ENCODE measurements at places on chromosomes 1 and 21.
A peak's percentile ranks its signal among the peaks of the same experiment; 100 is the strongest.

- peak overlapping the region; percentile 93 for H3K27ac ChIP-seq
- H3K4me3 ChIP-seq, result peak overlapping the region; percentile 90
- H3K27me3 ChIP-seq, result no peaks in the 10 kb centered on the region
- H3K36me3 ChIP-seq, result no peaks in the 10 kb centered on the region
- peak; percentile 35 for DNase-seq
These were observed 719 bp downstream of the EYA3 start for GRCh38 chr1:28087614-28088167.

DNA sequence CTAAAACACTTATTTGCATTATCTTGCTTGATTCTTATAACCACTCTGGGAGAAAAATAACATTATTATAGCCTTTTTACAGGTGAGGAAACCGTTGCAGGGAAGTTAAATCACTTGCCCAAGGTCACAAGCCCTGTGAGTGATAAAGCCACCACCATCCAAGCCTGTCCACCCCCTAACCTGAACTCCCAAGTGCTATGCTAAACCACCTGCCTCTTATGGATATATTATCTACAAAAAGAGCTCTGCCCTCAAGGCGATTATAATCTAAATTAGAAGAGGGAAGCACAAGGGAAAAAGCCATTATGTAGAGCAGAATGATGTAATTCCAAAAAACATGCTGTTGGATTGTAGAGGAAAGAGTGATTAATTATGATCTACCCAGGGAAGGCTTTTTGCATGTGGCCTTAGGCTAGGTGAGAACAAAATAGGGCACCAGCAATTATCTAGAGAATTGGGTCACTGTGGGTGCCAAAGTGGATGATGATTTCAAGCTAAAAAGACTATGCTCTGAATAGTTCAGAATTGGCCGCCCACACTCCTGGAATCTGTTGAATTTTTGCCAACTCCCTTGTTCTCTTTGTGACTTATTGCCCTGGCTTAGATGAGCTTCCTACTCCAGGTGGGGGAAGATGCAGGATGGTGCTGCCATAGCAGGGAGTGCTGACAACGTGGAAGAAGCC lies 205.3 kb downstream of the FGGY start:
- no peak overlapping the region for H3K4me3 ChIP-seq
- no peak overlapping the region for H3K27ac ChIP-seq
- no peak for DNase-seq
- H3K4me1 ChIP-seq, result no peaks in the 10 kb centered on the region

GRCh38 chr1:225866061-225866837 lies 15.9 kb downstream of the TMEM63A start:
- H3K4me3 ChIP-seq, result no peak overlapping the region
- no peaks in the 10 kb centered on the region for H3K27me3 ChIP-seq
- H3K27ac ChIP-seq, result peak overlapping the region; percentile 76
- H3K4me1 ChIP-seq, result peaks cover 23% of the 10 kb centered on the region
- H3K36me3 ChIP-seq, result peaks cover 91% of the 10 kb centered on the region
- no peak for DNase-seq

DNA sequence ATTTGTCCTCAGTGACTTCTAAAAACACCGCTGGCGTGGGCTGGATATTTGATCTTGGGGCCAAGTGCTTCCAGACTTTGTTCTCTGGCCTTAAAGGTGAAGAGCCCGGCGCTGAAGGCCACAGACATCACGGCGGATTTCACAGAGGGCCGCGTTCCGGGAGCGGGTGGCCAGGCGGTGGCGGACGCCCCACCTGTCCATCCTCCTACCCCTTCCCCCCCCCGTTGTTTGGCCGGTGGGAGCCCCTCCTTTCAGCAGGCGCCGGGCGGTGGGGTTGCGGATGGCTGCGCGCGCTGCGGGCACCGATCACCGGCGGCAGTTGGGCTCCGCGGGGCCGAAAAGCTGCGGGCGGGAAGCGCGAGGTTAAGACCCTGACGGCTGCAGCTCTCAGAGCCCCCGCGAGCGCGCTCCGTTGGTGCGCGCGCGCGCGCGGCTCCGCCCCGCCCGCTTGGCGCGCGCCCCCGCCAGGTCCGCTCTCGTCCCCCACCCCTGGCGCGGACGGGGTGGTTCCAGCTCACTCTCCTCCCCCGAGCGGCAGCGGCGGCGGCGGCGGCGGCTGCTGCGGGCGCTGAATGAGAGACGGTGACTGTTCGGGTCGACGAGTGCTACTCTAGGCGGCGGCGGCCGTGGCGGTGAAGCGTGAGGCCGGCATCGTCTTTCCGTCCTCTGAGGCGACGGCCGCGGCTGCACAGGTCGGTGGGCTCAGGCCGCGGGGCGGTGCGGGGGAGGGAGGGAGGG lies at the start of gene RALGPS2:
TSS of gene RALGPS2 (plus strand) at position 517 of the 738 bp plus-strand sequence. CDS start 51,521 bp downstream, outside the sequence.
- H3K4me1 ChIP-seq, result peaks cover 6% of the 10 kb centered on the region
- peak within 1 kb of the TSS; percentile 63 for H3K4me3 ChIP-seq
- no peaks in the 10 kb centered on the region for H3K36me3 ChIP-seq
- DNase-seq, result peak; percentile 87
- no peaks in the 10 kb centered on the region for H3K27me3 ChIP-seq

GRCh38 chr1:218499911-218500310 lies 154.8 kb downstream of the TGFB2 start:
- H3K4me1 ChIP-seq, result no peaks in the 10 kb centered on the region
- no peak overlapping the region for H3K27ac ChIP-seq
- no peaks in the 10 kb centered on the region for H3K36me3 ChIP-seq

GRCh38 chr1:167927046-167927754 lies 9.3 kb upstream of the DCAF6 start:
- H3K4me3 ChIP-seq, result no peak overlapping the region
- H3K27ac ChIP-seq, result no peak overlapping the region
- H3K27me3 ChIP-seq, result no peaks in the 10 kb centered on the region
- H3K4me1 ChIP-seq, result no peaks in the 10 kb centered on the region
- H3K36me3 ChIP-seq, result no peaks in the 10 kb centered on the region
- DNase-seq, result no peak

DNA sequence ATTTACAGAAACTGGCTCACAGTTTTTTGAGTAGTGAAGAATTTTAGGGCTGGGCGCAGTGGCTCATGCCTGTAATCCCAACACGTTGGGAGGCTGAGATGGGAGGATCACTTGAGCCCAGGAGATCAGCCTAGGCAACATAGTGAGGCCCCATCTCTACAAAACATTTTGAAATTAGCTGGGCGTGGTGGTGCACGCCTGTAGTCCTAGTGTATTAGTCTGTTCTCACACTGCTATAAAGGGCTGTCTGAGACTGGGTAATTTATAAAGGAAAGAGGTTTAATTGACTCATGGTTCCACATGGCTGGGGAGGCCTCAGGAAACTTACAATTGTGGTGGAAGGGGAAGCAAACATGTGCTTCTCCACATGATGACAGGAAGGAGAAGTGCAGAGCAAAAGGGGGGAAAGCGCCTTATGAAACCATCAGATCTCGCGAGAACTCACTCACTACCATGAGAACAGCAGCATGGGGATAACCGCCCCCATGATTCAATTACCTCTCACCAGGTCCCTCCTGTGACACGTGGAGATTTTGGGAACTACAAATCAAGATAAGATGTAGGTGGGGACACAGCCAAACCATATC lies 24.4 kb upstream of the DYRK1A start:
- no peaks in the 10 kb centered on the region for H3K27me3 ChIP-seq
- H3K4me1 ChIP-seq, result no peaks in the 10 kb centered on the region
- H3K27ac ChIP-seq, result no peak overlapping the region
- H3K4me3 ChIP-seq, result no peak overlapping the region

- H3K27ac ChIP-seq, result no peak overlapping the region
- H3K4me1 ChIP-seq, result no peaks in the 10 kb centered on the region
- no peak for DNase-seq
- no peaks in the 10 kb centered on the region for H3K27me3 ChIP-seq
- H3K4me3 ChIP-seq, result no peak overlapping the region
These were observed 213.3 kb upstream of the ZRANB2 start for GRCh38 chr1:71294178-71294577.

DNA sequence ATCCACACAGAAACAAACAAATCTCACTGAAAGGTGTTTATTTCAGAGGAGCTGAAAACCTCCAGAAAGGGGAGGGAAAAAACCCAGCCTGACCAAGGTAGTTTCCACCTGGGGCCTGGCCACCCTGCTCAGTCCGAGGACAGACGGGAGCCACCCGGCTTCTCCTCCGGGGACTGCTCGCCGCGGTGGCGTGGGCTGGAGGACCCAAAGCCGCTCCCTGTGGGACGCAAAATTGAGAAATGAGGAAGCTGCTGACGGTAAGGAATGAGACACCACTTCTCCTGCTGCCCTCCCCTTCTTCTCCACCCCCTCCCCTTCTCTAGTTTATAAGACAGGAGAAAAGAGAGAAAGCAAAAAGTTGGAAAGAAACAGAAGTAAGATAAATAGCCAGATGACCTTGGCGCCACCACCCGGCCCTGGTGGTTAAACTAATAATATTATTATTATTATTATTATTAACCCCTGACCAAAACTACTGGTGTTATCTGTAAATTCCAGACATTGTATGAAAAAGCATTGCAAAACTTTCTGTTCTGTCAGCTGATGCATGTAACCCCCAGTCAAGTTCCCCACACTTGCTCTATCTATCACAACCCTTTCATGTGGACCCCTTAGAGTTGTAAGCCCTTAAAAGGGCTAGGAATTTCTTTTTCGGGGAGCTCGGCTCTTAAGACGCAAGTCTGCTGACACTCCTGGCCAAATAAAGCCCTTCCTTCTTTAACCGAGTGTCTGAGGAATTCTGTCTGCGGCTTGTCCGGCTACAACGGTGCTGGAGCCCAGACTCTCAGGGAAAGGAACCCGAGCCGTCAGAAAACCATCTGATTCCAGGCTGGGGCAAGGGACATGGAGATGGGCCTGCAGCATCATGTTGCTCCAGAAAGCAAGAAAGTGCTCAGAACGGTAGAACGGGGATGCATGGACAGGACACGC lies 12.5 kb downstream of the ITGB2 start:
- H3K4me1 ChIP-seq, result peaks cover 65% of the 10 kb centered on the region
- H3K36me3 ChIP-seq, result peaks cover 66% of the 10 kb centered on the region
- no peaks in the 10 kb centered on the region for H3K27me3 ChIP-seq

GRCh38 chr1:110084227-110085078 lies 14.0 kb upstream of the ALX3 start:
- peaks cover 94% of the 10 kb centered on the region for H3K27me3 ChIP-seq
- H3K4me3 ChIP-seq, result peak overlapping the region; percentile 43
- H3K36me3 ChIP-seq, result no peaks in the 10 kb centered on the region

- H3K36me3 ChIP-seq, result no peaks in the 10 kb centered on the region
- H3K4me1 ChIP-seq, result no peaks in the 10 kb centered on the region
- no peak for DNase-seq
- no peak overlapping the region for H3K27ac ChIP-seq
- no peaks in the 10 kb centered on the region for H3K27me3 ChIP-seq
These were observed 127.6 kb upstream of the IVNS1ABP start for GRCh38 chr1:185444676-185445075.

- no peak overlapping the region for H3K27ac ChIP-seq
- no peak for DNase-seq
- no peaks in the 10 kb centered on the region for H3K4me1 ChIP-seq
- peaks cover 66% of the 10 kb centered on the region for H3K36me3 ChIP-seq
These were observed 27.0 kb downstream of the KHDRBS1 start for GRCh38 chr1:32040711-32041110.

- H3K36me3 ChIP-seq, result no peaks in the 10 kb centered on the region
- DNase-seq, result no peak
- no peaks in the 10 kb centered on the region for H3K4me1 ChIP-seq
- H3K27me3 ChIP-seq, result no peaks in the 10 kb centered on the region
These were observed 286.4 kb downstream of the PTBP2 start for GRCh38 chr1:97007840-97008604.

DNA sequence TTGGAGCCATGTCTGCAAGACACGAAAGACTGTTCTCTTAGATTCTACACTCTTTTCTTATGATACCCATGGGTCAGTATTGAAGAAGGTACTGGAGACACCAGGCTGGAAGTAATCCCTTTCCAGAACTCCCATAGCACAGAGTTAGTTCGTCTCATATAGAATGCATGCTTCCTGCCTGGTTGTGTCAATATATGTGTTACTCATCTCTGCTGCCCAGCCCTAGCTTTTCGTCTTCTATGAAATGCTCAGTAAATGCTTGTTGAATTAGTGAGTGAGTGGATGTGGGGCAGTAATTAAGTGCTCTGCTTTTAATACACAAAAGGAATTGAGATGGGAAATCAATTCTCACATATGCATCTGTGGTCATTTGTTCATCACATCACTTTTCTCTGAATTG lies 32.1 kb downstream of the ADCY10 start:
- H3K4me3 ChIP-seq, result no peak overlapping the region
- H3K36me3 ChIP-seq, result no peaks in the 10 kb centered on the region
- no peaks in the 10 kb centered on the region for H3K27me3 ChIP-seq
- no peak for DNase-seq
